Jurkat, Clone E6-1 (cell line): ENCODE measurements at places on chromosomes 16 and 17.
A peak's percentile ranks its signal among the peaks of the same experiment; 100 is the strongest.

GRCh38 chr16:66468321-66468965 lies 41.3 kb downstream of the BEAN1 start:
- no peak for DNase-seq

DNA sequence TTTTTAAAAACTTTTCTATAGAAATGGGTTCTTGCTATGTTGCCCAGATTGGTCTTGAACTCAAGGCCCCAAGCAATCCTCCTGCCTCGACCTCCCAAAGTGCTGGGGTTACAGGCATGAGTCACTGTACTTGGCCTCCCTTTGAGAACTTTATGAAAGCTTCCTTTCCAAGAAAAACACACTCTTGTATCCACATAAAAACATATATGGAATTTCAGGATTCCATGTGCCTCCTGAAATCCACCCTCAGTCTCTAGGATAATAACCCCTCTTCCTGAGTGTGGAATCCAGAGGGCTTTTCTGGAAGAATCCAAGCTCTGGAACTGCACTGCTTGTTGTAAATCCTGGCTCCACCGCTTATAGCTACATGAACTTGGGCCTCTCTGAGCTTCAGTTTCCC lies 53.2 kb upstream of the MRTFB start:
- no peak for DNase-seq

GRCh38 chr17:55327225-55328088 lies 62.7 kb downstream of the HLF start:
- no peak for DNase-seq

GRCh38 chr16:27967169-27967568 lies 96.3 kb downstream of the GSG1L start:
- peak; percentile 37 for DNase-seq

GRCh38 chr17:17228521-17229279 lies 8.3 kb downstream of the FLCN start:
- DNase-seq: no peak

DNA sequence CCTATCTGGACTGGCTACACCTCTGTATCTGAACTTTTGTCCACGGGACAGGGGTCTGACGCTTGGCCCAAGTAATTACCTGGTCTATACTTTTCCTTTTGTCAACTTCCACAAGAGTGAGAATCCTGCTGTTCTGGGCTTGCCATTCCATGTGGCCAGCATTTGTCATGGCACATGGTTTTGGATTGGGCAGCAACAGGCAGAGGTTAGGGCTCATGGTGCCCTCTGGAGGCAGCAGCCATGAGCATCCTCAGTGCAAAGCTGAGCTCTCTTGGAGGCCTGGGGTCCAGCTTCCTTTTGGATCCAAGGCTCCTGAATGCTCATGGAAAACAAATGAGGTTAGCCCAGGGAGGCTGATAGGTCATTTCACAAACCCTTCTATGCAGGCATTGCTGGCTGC lies 7.5 kb upstream of the EDC4 start:
- DNase-seq: no peak

DNA sequence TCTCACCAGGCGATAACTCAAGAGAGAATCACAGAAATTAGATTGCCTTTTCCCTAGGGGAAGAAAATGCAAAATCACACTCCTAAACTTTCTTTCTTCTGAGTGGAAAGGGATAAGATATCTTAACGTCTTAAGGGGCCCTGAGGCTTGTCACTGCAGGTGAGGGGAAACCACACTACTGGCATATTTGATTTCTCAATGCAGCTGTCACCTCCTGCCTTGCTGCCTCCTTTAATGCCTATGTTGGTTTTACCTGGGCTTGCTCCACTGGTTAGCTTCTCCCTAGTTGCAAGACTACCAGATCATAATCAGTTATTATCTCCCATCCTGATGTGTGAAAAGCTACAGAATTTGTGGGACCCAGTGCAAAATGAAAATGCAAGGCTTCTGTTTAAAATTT lies 4.5 kb upstream of the HERPUD1 start:
- peak; percentile 83 for DNase-seq
